Suprapubic skin (tissue), 4 donors: ENCODE measurements at places on chromosomes 6 and 20. TPM values are rescaled to one million over a fixed set of nuclear protein-coding genes. Genes with fewer than 3 reads are reported as not detected.

DNA sequence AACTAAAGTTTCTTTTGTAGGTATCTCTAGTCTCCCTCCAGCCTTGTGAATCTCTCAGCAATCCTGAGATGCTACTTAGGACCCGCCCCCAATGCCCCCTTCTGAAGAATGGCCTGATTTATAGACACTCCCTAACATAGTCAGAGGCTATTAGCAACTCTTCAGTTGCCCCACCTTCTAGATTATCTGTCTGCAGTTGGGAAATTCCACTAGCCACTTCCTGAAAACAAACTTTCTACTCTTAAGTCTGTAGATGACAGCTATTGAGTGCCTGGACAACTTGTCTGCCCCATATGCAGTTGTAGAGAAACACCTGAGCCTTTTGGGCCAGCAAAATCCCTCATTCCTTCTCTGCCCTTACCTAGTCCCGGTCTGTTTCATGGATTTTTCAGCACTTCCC lies 188.2 kb upstream of the PREP start:
- peaks cover 36% of the 10 kb centered on the region for H3K4me1 ChIP-seq
- H3K27me3 ChIP-seq, result no peaks in the 10 kb centered on the region
- no peak overlapping the region for H3K4me3 ChIP-seq
- no peak for DNase-seq
- no peak overlapping the region for H3K27ac ChIP-seq
- H3K36me3 ChIP-seq, result no peaks in the 10 kb centered on the region

GRCh38 chr6:167998215-167998614 lies 744 bp downstream of the KIF25 start:
- no peak overlapping the region for H3K4me3 ChIP-seq
- no peak overlapping the region for H3K27ac ChIP-seq
- H3K4me1 ChIP-seq, result no peaks in the 10 kb centered on the region
- DNase-seq, result no peak
- H3K36me3 ChIP-seq, result no peaks in the 10 kb centered on the region

GRCh38 chr20:59322585-59323454 lies 22.4 kb downstream of the EDN3 start:
- DNase-seq, result no peak
- no peaks in the 10 kb centered on the region for H3K27me3 ChIP-seq
- H3K36me3 ChIP-seq, result no peaks in the 10 kb centered on the region
- no peak overlapping the region for H3K27ac ChIP-seq

DNA sequence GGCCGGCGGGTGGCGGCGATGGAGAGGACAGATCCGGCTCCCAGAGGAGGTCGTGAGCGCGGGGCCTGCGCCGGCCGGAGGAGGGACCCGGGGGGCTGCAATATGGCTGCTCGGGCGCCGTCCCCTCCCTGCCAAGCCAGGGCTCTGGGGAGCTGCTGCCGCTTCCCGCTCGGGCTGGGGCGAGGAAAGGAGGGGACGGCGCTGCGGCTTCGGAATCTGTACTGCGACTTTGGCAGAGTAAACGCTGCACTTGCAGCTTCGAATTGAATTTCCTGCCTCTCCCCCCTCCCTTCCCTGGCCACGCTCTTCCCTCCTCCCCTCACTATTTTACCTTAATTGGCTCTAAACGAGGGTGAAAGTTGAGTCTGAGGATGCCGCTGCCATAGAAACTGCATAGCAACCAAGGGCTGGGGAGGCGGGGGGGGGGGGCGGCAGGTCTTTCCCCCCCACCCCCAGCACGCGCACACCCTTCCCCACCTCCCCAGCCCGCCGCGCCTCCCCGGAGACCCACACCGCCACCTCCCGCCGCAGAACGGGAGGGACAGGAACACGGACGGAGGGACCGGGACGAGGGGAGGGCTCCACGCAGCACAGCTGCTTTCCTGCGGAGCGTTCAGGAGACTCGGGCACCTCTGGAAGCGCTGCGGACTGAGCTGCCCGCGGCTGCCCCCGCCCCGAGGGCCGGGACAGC lies 93.9 kb downstream of the RNASET2 start:
- H3K27me3 ChIP-seq, result peaks cover 39% of the 10 kb centered on the region
- DNase-seq, result no peak
- peak overlapping the region; percentile 66 for H3K4me3 ChIP-seq
- no peak overlapping the region for H3K27ac ChIP-seq
- peaks cover 16% of the 10 kb centered on the region for H3K4me1 ChIP-seq

DNA sequence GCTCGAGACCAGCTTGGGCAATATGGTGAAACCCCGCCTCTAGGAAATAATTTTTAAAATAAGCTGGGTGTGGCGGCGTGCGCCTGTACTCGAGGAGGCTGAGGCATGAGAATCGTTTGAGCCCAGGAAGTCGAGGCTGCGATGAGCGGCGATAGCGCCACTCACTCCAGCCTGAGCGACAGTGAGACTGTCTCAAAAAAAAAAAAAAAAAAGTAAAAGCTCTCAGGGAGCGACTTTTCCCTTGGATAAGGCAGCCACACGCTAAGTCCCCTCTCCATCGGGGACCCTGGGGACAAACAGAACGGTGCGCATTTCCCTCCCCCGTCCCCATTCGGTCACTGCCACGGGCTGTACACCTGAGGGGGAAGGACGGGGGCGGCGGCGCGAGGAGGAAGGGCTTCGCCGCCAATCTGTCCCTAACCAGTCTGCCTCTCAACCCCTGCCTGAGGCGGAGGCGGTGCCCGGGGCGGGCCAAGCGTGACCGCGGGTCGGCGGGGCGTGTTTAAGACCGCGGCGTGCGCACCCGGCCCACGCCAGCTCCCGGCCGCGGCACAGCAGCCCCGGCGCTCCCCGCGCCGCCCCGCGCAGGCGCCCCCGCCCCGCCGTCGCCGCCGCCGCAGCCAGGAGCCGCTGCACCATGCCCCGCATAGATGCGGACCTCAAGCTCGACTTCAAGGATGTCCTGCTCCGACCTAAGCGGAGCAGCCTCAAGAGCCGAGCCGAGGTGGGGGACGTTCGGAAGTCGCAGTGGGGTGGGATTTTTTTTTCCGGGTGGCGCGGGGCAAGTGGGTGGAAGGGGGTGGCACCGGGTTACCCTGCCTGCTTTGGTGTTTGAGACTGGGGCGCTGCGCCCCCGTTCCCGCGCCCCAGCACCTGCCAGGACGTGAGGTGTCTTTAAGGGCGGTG lies at the start of gene GMPR:
Gene GMPR (plus strand): TSS at position 531 of the 906 bp plus-strand sequence. CDS start 107 bp downstream, at position 638.
- H3K27ac ChIP-seq, result peak within 1 kb of the TSS; percentile 65
- peak; percentile 89 for DNase-seq
- H3K4me1 ChIP-seq, result peaks cover 25% of the 10 kb centered on the region
- peak within 1 kb of the TSS; percentile 68 for H3K4me3 ChIP-seq

GRCh38 chr6:11096109-11096508 lies 2.5 kb downstream of the SMIM13 start:
- peaks cover 29% of the 10 kb centered on the region for H3K4me1 ChIP-seq
- no peak for DNase-seq
- no peaks in the 10 kb centered on the region for H3K27me3 ChIP-seq
- H3K4me3 ChIP-seq, result peak overlapping the region; percentile 97
- H3K27ac ChIP-seq, result no peak overlapping the region

DNA sequence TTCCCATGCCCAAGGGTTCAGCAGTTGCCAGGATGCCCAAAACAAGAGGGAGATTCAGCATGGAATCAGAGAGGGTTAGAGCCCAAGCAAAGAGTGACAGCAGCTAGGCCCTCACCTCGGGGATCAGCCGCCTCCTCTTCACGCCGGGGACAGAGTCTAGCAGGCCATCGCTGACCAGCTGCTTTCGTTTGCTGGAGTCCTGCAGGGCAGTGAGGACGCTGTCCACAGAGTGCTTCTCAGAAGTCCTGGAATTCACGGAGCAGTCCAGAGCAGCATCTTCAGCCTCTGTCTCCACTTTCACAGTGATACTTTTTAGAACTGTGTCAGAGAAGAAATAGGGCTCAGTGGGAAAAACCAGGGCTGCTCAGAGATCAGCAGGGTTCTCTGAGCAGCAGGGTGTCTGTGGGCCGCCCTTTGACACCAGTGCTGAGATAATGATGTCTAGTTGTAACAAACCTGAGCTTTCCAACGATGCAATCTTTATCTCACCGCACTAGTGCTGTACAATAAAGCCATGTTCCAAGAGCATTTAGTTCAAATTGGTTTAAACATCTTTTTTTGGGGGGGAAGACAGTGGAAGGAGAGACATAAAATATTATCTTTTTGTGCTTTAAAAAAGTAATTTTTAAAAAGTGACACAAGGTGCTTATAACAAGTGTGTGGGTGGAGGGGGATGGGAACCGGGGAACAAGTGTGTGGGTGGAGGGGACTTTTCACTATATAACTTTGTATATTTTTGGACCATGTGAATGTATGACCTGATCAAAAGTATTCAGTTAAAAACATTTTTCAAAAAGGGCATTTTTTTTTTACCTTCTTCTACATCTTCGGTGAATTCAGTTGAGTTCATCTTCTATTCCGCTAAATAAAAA lies 16.6 kb downstream of the BEND3 start:
- H3K4me1 ChIP-seq, result no peaks in the 10 kb centered on the region
- no peak overlapping the region for H3K27ac ChIP-seq
- no peaks in the 10 kb centered on the region for H3K27me3 ChIP-seq
- DNase-seq, result no peak
- no peaks in the 10 kb centered on the region for H3K36me3 ChIP-seq

DNA sequence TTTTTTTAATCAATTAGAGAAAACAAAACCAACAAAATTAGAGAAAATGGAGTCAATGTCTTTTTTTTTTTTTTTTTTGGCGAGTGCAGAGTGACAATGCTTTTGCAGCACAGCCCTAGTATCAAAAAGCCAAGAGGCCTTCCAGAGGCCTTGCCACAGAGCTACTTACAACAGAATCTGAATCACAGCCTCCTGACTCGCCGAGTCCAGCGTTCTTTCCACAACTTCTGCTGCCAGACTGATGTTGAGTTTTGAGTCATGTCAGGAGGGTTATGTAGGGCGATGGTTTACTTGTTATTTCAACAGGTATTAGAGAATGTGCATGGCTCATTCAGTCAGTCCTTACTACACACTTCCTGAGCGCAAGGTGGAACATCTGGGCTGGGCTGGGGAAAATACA lies 88.6 kb downstream of the FNDC1 start:
- H3K36me3 ChIP-seq, result no peaks in the 10 kb centered on the region
- no peak overlapping the region for H3K4me3 ChIP-seq
- DNase-seq, result no peak
- no peak overlapping the region for H3K27ac ChIP-seq
- no peaks in the 10 kb centered on the region for H3K27me3 ChIP-seq
- H3K4me1 ChIP-seq, result no peaks in the 10 kb centered on the region

- DNase-seq, result peak; percentile 26
- no peak overlapping the region for H3K4me3 ChIP-seq
- H3K4me1 ChIP-seq, result peaks cover 54% of the 10 kb centered on the region
These were observed 32.5 kb upstream of the PRND start for GRCh38 chr20:4689220-4689619.

- H3K36me3 ChIP-seq, result no peaks in the 10 kb centered on the region
- H3K4me3 ChIP-seq, result no peak overlapping the region
- H3K4me1 ChIP-seq, result peaks cover 8% of the 10 kb centered on the region
- no peak for DNase-seq
- no peak overlapping the region for H3K27ac ChIP-seq
- no peaks in the 10 kb centered on the region for H3K27me3 ChIP-seq
These were observed 1.1 kb upstream of the SYTL3 start for GRCh38 chr6:158648682-158649131.

DNA sequence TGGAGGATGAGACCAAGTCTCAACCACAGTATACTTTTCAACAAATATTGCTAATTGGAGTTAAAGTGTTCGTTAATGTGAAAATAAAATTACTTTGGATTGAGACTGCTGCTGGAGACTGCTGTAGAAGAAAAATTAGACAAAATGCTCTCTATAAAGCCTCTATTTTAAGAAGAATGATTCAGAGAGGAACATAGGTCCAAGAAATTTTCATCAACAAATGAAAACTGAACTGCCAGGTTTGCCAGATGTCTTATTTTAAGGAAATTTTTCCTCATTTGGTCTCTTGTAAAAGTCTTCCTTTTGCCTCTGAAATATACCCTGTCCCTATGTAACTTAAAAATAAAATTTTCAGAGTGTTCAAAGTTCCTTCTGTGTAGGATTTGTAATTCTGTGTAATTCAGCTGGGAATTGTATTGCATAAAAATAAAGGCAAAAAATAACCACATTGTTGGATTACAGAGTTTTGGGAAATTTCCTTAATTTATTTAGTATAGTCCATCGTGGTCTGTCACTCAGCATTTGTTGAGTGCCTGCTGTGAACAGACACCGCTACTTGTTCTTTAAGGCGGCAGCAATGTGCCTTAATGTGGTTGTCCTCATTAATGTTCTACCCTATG lies 27.4 kb downstream of the ANKS1A start:
- no peak for DNase-seq
- no peaks in the 10 kb centered on the region for H3K27me3 ChIP-seq
- no peaks in the 10 kb centered on the region for H3K36me3 ChIP-seq
- no peak overlapping the region for H3K4me3 ChIP-seq

DNA sequence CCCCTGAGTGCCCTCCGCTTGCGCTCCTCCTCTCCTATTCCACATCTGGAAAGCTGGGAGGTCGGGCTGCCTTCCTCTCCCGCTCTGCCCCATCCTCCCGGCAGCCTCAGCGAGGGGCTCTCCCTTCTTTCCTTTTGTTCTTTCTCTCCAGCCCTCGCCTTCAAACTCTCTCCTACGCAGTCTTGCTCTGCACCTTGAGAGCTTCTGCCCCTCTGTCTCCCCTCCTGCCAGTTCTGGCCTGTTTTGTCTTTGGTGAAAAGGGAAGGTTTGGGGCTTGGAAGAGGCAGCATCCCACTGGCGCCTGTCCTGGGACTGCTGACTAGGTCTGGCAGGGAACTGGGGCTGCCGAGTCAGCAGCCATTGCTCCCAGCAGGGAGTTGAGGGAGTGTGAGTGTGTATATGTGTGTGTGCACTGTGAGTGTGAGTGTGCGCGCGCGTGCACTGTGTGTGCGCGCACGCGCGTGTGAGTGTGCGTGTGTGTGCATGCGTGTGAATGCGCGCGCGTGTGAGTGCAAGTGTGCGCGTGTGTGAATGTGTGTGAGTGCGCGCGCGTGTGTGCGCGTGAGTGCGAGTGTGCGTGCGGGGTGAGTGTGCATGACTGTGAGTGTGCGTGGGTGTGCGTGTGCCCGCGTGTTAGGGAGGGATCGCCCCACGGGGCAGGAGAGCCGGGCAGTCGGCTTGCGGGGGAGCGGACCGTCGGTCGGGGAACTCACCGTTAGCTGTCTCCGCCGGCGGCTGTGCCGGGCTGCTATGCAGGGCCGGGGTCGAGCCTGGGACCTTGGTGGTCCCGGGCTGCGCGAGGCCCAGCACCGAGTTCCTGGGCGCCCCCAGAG lies 523 bp downstream of the CPXM1 start:
- no peaks in the 10 kb centered on the region for H3K36me3 ChIP-seq
- no peak overlapping the region for H3K27ac ChIP-seq
- H3K27me3 ChIP-seq, result peaks cover 76% of the 10 kb centered on the region
- peak overlapping the region; percentile 49 for H3K4me3 ChIP-seq
- peaks cover 28% of the 10 kb centered on the region for H3K4me1 ChIP-seq

The DYNLT2 gene
- 1.3 TPM for total RNA-seq

The WFDC12 gene
- not detected for total RNA-seq

The PBOV1 gene
- not detected for total RNA-seq
